ENCODE measurements at places on chromosomes 2 and 18.

DNA sequence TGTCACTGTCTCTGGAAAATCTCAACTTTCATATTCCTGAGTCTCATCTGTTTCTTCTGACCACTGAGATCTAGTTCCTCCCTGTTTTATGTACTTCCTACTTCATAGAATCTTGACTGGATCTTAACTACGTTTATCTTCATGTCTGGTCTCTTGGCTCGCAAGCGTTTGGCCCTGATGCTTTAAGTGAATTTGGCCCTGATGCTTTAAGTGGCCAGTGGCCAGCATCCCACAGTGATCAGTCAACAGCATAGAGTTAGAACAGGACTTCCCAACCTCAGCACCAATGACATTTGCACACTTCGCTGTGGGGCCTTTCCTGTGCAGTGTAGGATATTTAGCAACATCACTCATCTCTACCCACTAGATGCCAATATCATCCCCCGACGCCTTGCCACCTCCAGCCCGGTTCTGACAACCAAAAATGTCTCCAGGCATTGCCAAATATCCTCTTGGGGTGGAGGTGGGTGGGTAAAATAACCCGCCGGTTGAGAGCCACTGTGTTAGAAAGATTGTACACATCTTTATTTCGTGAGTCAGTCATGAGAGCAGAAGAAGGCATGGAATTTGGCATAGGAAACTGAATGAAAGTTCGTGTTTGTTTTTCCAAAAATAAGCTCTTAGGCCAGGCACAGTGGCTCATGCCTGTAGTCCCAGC lies 12.2 kb downstream of the TM4SF20 start:
- DNase-seq = no peak

GRCh38 chr2:53177327-53177726 lies 590.3 kb upstream of the CHAC2 start:
- no peak for DNase-seq

- no peak for DNase-seq
Observed at GRCh38 chr2:48519593-48519992, 10.4 kb upstream of the STON1 start.

DNA sequence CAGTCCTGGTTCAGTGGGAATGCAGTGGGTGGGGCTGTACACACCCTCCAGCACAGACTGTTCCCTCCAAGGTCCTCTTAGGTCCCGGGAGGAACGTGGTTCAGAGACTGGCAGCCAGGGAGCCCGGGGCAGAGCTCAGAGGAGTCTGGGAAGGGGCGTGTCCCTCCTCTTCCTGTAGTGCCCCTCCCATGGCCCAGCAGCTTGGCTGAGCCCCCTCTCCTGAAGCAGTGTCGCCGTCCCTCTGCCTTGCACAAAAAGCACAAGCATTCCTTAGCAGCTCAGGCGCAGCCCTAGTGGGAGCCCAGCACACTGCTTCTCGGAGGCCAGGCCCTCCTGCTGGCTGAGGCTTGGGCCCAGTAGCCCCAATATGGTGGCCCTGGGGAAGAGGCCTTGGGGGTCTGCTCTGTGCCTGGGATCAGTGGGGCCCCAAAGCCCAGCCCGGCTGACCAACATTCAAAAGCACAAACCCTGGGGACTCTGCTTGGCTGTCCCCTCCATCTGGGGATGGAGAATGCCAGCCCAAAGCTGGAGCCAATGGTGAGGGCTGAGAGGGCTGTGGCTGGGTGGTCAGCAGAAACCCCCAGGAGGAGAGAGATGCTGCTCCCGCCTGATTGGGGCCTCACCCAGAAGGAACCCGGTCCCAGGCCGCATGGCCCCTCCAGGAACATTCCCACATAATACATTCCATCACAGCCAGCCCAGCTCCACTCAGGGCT lies 17.5 kb upstream of the FAHD2A start:
- DNase-seq = no peak

- DNase-seq = no peak
Observed at GRCh38 chr2:100704156-100704555, 115.8 kb upstream of the NPAS2 start.

DNA sequence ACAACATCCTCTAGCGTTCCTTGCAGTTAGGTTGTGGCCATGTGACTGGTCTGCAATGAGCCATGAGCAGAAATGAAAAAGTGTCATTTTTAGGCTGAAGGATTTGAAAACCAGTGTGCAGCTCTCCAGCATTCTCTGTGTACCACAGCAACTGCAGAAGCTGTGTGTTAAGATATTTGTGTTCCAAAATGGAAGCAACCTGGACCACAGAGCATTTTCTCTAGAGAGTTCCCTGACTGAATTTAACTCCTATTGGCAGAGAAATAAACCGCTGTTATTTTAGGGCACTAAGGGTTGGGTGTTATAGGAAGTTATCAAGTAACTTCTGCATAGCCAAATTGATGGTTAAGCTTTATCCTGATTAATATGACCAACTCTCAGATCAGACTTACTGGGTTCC lies 257.2 kb upstream of the THUMPD2 start:
- no peak for DNase-seq

DNA sequence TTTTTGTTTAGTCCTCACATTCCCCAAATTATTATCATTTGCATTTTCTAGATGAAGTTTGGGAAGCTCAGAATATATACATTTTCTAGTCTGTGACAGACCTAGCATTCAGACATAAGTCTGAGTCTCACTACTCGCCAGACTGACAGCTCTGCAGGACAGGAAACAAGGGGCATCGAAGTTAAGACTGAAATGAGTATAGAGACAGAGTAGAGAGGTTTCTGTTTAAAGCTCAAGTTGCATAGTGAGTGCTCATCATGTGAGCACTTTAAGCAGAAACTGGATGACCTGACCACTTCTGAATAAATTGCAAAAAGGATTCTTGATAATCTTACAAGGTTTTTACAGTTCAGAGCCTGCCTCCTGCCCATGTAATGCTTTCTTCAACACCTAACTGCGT lies 1.1 kb downstream of the HADHB start:
- DNase-seq = no peak

- DNase-seq = no peak
Observed at GRCh38 chr18:8752329-8752728, 47.0 kb downstream of the MTCL1 start.

GRCh38 chr2:174859563-174860169 lies 95.4 kb upstream of the CHRNA1 start:
- DNase-seq = no peak

- no peak for DNase-seq
Observed at GRCh38 chr2:64601034-64601754, 52.5 kb downstream of the SERTAD2 start.

GRCh38 chr2:763766-764525 lies 86.7 kb upstream of the TMEM18 start:
- DNase-seq = no peak

DNA sequence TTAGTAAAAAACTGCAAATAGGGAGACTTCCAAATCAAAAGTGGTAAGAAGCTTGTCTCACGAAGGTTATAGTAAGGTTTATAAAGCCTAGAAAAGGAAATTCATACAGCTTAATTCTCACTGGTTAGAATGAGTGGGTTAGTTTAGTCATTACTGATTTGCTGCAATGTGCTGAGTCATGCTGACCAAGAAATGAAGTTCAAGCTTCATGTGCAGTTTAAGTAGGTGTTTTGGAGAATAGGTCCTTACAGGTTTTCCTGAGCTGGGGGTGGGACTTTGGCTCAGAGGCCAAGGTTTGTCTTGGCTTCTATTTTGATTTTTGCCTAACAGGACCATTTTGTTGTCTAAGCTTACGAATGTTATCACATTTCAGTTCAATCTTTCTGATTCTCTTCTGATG lies 15.1 kb downstream of the CLIP4 start:
- no peak for DNase-seq

GRCh38 chr2:152874955-152875354 lies 156.5 kb downstream of the ARL6IP6 start:
- no peak for DNase-seq

DNA sequence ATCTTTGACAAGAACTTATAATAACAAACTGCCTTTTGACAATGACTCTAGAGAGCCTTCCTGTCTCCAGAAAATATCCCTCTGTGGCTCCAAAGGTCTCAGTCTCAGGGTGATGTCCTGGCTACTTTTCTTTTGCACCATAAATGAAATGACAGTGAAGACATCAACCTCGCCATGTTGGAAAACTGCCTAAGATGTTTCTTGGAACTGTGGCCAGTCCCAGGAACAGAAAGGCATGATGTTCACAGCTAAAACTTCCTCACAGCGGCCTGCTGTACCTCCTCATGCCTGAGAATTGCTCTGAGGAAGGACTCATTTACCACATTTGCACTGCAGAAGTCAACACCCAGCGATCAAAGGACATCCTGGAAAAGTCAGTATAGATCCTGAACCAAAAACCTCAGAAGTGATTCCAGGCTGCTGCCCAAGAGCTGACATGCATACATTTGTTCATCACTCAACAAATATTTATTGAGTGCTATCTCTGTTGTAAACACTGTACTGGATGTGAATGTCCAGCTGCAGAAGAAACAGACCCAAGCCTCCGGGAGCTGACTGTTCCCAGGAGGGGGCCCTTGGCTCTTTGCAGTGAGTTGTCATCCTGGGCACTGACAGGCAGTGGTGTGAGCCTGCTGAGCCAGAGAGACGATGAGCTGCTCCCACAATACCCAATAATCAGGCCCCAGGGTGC lies 64.3 kb upstream of the ACSL3 start:
- no peak for DNase-seq

- no peak for DNase-seq
Observed at GRCh38 chr2:118654945-118655344, 192.5 kb downstream of the EN1 start.

GRCh38 chr2:226583715-226584114 lies 215.9 kb downstream of the IRS1 start:
- DNase-seq = no peak

DNA sequence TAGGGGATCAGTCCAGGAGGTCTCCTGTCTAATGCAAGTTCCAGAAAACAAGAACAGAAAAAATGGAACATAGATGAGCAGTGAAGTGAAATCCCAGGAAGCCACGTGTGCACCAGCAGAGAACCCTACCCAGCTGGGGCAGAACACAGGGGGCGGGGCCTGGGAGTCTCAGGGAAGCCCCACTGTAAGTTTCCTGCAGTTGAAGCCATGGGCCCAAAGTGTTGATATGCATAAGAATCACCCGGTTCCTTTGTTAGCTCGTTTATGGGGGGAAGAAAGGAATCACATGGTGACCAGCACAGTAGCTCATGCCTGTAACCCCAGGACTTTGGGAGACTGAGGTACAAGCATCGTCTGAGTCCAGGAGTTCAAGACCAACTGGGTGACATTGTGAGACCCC lies 131.3 kb downstream of the INO80D start:
- no peak for DNase-seq

GRCh38 chr2:96839293-96839874 lies 4.4 kb downstream of the ANKRD23 start:
- peak; percentile 77 for DNase-seq
